ENCODE measurements at places on chromosomes 3 and 15. TPM values are rescaled to one million over a fixed set of nuclear protein-coding genes. Genes with fewer than 3 reads are reported as not detected.
A peak's percentile ranks its signal among the peaks of the same experiment; 100 is the strongest.

CCK gene
- total RNA-seq, result not detected

OXSR1 gene
- total RNA-seq, result 62.2 TPM

ELL3 gene
- 1.3 TPM for total RNA-seq

- no peak overlapping the region for H3K27ac ChIP-seq
- H3K36me3 ChIP-seq, result peaks cover 15% of the 10 kb centered on the region
- no peak for DNase-seq
Observed at GRCh38 chr3:108164391-108164790, 57.8 kb downstream of the IFT57 start.

DNA sequence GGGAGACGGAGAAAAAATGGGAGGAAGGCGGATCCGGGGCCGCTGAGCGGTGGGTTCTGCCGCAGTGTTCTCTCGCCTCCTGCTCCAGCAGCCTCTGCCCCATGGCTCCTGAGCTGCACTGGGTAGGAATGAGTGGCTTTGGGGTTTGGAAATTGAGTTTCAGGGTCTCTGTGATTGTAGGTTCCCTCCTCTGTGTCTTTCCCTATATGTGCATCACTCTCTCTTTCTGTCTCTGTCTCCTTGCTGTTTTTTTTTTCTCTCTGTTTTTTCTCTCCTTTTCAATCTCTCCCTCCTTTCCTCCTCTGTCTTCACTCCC, 1.9 kb downstream of the GRM7 start:
- no peak for DNase-seq
- no peaks in the 10 kb centered on the region for H3K36me3 ChIP-seq

- H3K27me3 ChIP-seq, result no peaks in the 10 kb centered on the region
- H3K27ac ChIP-seq, result peak overlapping the region; percentile 17
- H3K4me3 ChIP-seq, result no peak overlapping the region
- no peak for DNase-seq
- H3K4me1 ChIP-seq, result no peaks in the 10 kb centered on the region
- peaks cover 6% of the 10 kb centered on the region for H3K36me3 ChIP-seq
Observed at GRCh38 chr3:53084310-53085001, 38.6 kb upstream of the SFMBT1 start.
